ENCODE measurements at places on chromosomes 2 and 18.
A peak's percentile ranks its signal among the peaks of the same experiment; 100 is the strongest.

- DNase-seq, result no peak
Measured at GRCh38 chr2:32227492-32227891, 37.2 kb downstream of the NLRC4 start.

DNA sequence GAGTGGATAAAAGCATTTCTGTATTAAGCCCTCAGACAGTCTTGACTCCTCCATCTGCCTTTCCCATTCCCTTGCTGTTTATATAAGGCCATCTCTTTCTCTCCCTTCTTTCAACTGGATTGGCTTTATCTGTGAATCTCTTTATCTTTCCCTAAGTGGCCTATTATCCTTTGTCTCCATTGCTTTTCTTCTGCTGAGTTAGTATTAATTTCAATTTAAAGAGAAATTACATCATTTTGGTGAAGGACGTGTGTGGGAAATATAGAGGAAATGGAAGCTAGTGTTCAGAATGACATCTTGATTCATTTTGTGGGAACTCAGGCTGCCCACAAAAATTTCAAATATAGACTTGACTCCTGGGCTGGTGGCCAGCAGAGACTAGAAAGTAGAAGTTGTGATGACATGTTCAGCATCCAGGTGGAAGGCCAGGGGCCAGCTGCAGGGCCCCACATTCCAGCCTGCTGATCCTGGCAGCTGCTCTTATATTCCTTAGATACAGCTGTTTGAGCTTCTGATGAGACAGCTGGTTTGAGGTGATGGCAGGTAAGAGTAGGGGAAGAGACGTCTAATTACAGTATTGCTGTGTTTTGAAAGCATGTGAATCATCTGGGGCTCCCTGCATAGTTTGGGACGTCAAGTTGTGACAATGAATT lies 52.3 kb downstream of the DIS3L2 start:
- peak; percentile 10 for DNase-seq

- no peak for DNase-seq
Measured at GRCh38 chr2:242040681-242041080, 171.2 kb downstream of the RTP5 start.

DNA sequence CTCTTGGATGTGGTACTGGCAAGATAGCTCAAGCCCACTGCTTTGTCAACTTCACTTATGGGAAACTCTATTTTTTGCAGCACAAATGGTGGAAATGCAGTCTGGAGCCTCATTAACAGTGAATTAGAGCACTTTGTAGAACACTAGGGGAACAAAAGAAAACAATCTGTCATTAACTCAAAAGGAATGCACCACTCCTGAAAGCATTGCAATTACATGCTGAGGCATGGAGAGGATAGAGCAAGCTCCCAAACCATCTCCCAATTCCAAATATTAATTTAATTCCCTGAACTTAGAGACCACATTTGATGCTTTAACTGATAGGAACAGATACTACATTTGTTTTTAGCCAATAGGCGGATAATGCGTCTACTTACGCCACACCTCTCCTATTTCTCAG lies 32.8 kb upstream of the TANC1 start:
- DNase-seq, result no peak

DNA sequence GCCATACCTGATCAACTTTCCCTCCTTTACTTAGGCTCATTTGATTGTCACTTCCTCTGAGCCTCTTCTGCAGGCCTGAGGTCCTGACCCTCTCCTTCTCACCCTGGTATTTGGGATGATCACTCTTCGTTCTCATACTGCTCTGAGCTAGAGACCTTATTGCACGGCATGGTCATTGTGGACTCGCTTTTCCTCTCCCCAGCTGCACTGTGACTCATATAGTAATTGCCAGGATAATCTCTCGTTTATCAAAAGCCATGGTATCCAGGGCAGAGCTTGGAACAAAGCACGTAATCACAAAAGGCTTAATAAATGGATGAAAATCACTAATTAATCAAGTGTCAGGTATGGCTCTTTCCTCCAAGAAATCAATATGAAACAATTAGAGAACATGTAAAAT lies 40.9 kb upstream of the TRIB2 start:
- DNase-seq, result no peak

- no peak for DNase-seq
Measured at GRCh38 chr2:6423157-6423556, 442.6 kb downstream of the CMPK2 start.

DNA sequence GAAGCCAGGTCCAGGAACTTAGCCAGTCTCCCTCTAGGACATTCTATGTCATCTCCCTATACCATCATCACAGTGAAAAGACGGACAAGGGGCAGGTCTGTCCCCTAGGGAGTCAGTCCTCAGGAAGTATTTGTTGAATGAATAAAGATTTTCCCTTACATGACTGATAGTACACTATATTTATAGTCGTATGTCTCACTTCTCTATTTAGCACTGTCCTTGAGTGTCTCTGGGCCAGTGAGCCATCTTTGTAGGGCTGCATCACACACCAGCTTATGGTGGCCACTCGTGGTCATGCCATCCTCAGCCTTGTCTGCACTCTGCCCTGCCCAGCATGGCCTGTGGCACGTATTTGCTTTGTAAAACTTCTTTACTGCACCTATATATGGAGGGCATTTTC lies 25.8 kb downstream of the PTPN18 start:
- no peak for DNase-seq

DNA sequence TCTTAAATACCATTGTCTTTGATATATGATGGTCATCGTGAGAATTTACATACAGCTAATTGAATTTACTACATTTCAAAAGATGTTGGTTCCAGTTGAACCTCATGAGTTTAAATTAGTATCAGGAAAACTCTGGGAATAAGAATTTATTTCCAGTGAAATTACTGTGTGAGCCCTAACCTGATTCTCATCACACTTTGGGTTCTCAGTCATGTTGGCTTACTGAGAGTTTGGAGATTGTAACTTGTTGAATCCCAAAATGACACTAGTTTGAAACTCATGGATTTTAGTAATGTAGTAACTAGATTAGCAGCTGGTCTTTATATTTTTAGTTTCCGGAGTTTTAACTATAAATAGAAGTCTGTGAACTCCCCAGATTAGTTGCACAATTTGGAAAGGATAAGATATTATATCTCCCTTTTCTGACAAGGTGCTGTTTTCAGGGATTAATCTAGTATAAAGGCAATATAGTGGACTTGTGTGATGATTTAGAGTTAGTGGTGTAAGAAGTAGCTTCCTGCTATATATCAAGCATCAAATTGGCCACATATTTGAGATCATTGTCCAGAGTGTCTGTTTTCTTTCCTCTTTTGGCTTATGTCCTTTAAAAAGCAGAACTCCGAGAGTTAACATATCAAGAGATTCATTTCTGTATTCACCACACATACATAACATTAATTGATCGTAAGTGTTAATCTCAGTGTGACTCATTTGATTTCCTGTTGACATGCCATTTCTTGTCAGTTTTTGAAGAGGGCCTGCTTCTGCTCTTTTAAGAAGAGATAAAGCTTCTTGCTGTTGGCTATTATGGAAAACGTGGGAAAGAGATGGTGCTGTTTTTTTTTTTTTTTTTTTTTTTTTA lies 15.7 kb downstream of the NDUFV2 start:
- DNase-seq, result no peak

DNA sequence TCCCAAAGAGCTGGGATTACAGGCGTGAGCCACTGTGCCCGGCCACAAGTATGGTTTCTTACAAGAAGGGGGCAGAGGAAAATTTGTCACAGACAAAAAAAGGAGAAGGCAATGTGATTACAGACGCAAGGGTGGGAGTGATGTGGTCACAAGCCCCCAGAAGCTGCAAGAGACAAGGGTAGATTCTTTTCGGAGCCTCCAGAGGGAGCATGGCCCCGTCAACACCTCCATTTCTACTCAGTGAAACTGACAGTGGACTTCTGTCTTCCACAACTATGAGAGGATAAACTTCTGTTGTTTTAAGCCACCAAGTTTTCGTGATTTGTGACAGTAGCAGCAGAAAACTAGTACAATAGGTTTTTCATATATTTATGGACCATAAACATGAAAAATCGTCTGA lies 2.1 kb upstream of the TCF7L1 start:
- DNase-seq, result peak; percentile 54

- no peak for DNase-seq
Measured at GRCh38 chr2:25284756-25285155, 57.0 kb downstream of the DNMT3A start.

GRCh38 chr18:58596265-58596681 lies 32.6 kb downstream of the ALPK2 start:
- DNase-seq, result no peak

GRCh38 chr2:226429476-226429875 lies 370.1 kb downstream of the IRS1 start:
- DNase-seq, result no peak

DNA sequence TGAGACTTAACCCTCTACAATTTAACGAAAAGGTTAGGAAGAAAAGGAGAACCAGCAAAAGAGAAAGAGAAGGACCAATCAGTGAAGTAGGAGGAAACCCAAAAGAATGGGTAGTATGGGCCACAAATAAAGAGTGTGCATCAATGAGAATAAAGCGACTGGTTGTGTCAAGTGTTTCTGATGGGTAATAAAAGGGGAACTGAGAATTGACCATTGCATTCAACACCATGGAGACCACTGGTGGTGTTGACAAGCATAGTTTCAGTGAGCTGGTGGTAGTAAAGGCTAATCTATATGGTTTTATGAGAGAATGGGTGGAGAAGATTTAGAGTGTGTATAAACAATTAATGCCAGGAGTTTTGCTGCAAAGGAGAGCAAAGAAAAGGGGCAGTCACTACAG lies 75.4 kb downstream of the CSRNP3 start:
- DNase-seq, result no peak

DNA sequence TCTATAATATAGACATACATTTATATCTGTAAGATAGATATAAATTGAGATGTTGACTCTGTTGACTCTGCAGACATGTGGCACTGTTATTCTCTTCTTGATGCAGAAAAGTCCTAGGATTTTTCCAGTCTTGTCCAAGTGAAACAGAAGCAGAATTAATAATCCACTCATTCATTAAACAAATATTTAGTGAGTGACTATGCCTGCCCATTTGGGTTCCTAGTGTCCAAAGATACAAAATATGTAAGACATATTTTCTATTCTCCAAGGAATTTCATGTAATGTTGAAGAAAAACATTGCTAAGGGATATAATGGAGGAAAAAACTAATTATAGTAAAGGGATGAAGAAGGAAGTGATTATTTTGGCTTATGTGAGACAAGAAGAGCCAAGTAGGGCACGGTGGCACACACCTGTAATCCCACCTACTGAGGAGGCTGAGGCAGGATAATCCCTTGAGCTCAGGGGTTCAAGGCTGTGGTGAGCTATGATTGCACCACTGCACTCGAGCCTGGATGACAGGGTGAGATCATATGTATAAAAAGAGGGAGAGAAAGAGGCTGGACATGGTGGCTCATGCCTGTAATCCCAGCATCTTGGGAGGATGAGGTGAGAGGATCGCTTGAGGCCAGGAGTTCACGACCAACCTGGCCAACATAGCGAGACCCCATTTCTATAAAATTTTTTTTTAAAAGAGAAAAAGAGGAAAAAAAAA lies 19.9 kb upstream of the PLEKHH2 start:
- DNase-seq, result no peak

- no peak for DNase-seq
Measured at GRCh38 chr2:64762301-64762997, 108.7 kb upstream of the SERTAD2 start.

DNA sequence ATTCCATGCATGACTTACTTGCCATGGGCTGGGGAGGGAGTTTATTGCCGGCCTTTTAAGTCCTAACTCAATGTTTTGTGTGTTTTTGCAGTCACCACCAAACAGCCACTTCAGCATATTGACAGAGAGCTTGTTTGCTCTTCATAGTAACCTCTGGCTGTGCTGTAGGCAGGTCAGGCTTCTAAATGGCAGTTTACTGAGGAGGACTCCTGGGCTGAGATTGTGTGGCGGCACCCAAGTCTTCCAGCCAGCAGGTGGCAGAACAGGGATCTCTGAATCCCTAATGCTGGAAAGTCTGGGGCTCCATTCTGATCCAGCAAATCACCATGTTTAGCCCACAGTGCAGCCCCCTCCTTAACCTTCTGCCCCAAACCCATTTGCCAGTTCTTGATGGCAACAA lies 121.2 kb downstream of the CAPN13 start:
- peak; percentile 73 for DNase-seq

- peak; percentile 27 for DNase-seq
Measured at GRCh38 chr2:42132191-42132965, 36.8 kb upstream of the EML4 start.

DNA sequence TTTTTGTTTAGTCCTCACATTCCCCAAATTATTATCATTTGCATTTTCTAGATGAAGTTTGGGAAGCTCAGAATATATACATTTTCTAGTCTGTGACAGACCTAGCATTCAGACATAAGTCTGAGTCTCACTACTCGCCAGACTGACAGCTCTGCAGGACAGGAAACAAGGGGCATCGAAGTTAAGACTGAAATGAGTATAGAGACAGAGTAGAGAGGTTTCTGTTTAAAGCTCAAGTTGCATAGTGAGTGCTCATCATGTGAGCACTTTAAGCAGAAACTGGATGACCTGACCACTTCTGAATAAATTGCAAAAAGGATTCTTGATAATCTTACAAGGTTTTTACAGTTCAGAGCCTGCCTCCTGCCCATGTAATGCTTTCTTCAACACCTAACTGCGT lies 1.1 kb downstream of the HADHB start:
- no peak for DNase-seq

DNA sequence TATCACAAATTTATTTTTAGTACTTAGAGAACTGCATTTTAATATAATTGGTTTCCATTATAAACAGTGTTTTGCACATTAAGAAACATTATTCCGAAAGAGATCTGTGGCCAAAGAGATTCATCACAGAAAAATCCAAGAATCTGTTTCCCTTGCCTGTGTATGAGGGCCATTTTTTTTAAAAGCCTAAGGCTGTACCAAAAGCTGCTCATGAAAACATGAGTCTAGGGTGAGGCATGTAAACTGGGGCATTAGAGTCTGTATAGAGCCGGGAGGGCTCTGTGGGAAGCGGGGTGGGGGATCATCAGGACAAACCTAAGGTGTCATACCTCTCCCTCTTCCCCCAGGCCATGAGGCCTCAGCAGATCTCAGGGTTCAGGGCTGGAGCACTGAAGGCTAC lies 223.8 kb downstream of the FBXO15 start:
- no peak for DNase-seq

DNA sequence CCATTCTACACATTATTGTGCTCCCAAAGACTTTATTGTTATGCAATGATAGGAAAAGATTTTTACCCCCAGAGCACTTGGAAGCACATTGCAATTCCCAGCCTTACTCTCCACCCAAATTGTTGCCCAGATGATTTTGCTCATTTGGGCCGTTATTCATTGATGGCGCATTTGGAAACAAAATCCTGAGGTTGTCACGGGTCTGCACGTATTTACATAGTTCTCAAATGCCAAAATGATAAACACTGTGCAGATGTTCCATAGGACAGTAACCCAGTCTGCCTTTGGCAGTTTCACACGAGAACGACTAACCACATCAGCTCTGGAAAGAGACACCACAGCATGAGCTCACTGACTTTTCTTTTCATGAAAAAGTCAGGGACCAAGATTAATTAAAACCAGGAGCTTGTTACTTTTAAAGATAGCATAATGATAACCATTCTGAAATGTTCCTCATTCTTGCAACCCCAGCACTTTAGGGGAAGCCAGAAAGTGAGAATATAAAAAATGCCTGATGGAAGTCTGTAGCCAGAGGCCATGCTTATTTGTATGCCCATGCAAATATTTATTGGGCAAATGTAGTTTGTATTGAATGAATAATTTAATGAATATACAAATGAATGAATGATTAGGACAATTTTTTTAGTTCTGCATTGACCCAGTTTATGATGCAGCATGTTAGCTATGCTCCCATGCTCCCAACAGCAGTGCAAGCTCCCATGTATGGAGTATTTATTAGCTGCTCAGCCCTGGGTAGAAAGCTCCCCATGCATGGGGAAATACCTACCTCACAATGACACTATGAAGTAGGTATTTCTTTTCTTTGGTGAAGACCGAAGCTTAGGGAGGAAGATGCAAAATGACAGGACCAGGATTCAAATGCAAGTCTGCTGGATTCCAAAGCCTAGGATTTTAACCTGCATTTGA lies 84.6 kb downstream of the MAIP1 start:
- peak; percentile 21 for DNase-seq
